ENCODE measurements at places on chromosomes 6 and 20.

- DNase-seq = no peak
These were observed 562 bp downstream of the GGT7 start for GRCh38 chr20:34871966-34872621.

DNA sequence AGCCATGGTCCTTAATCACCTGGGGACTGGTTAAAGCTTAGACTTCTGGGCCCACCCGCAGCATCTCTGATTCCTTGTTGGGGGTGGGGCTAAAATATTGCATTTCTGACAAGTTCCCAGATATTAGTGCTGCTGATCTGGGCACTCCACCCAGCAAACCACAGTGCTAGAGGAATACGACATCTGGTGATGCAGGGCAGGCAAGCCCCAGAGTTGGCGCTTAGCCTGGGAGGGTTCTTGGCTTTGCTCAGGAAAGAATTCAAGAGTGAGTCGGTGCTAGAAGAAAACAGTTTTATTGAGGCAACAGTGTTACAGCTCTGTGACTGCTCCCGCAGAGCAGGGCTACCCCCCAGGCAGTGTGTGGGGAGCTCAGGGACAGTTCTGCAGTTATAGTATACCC, 210.7 kb downstream of the TFAP2C start:
- no peak for DNase-seq

GRCh38 chr6:112659912-112660311, 312.8 kb downstream of the RFPL4B start:
- DNase-seq = no peak

GRCh38 chr20:58889334-58889760, 36.8 kb downstream of the GNAS start:
- no peak for DNase-seq

DNA sequence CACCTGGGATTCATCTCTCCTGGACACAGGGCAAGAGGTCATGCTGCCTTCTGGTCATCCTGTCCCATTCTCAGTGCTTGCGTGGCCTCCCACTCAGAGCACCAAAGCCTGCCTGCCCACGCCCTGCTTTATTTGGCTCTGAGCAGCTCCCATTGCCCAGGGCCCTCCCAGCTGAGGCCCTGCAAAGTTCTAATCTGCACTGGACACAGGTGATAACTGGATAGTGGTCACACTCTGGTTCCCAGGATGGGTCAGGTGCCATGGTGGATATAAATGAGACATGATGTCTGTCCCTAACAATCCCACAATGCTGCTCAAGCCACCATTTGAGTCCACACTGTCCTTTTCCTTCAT, 39.5 kb downstream of the CPXM1 start:
- DNase-seq = no peak

- no peak for DNase-seq
These were observed 169.7 kb downstream of the HAO1 start for GRCh38 chr20:7770578-7770977.

DNA sequence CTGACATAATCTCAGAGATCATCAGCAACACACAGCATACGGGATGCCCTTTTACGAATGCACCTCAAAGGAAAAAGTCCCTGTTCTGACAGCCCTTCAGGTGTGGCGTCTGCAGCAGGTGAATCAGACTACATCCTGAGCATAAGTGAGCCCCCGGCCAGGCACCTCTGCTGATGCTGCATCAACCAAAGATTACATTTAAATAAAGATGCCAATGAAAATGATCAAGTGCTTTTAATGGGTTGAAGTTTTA, 58.7 kb downstream of the INSM1 start:
- DNase-seq = no peak

All from stimulated activated CD4-positive, alpha-beta T cell treated with anti-CD3 and anti-CD28 coated beads, Interleukin-12 subunit alpha, Interleukin-12 subunit beta, amount 100 ng/mL, for 24 hours (primary cell).